ENCODE measurements at places on chromosomes 7 and 10.

- no peak for DNase-seq
Measured at GRCh38 chr7:96084881-96085553, 236.9 kb downstream of the SLC25A13 start.

GRCh38 chr7:106450716-106451115, 165.9 kb upstream of the NAMPT start:
- DNase-seq = no peak

DNA sequence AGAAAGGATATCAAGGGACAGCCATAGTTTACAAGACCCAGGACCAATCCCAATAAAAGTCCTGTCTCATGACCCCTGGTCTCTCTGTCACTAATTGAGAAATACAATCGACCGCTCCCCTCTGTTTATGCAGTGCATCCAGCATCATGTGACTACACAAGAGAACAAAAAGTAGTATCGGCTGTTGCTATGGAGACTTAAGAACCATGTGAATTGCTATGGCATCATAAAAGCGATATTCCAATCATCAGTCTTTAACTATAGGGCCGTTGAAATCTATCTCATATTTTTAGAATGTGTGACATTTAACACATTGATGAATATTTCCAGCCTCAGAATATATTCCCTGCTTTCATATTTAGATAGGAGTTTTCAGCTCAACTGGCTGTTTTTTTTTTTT, 139.3 kb downstream of the FRMD4A start:
- DNase-seq = no peak

DNA sequence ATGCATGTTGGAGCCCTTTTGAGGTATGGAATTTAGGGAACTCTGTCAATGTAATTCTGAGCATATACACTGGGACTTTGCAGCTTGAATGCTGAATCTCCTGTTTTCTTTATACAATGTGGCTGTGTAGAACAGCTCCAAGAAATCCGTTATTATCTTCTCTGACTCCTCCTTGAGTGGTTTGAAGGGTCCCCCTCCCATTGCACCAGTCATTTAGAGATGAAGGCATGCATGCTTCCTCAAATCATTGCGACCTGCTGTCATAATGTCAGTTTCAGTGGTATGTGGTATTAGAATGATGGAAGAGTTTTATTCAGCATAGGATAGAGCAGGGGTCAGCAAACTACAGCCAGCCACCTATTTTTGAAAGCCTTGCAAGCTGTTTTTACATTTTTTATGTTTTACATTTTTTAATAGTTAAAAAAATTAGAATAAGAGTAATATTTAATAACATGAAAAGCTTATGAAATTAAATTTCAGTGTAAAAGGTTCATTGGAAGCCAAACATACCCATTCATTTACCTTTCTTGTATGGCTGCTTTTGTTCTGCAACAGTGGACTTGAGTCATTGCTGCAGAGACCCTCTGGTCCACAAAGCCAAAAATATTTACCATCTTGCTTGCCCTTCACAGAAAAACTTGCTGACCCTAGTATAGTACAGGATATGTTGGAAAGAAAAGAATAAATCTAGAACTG, 8.1 kb downstream of the STK17A start:
- DNase-seq = no peak

DNA sequence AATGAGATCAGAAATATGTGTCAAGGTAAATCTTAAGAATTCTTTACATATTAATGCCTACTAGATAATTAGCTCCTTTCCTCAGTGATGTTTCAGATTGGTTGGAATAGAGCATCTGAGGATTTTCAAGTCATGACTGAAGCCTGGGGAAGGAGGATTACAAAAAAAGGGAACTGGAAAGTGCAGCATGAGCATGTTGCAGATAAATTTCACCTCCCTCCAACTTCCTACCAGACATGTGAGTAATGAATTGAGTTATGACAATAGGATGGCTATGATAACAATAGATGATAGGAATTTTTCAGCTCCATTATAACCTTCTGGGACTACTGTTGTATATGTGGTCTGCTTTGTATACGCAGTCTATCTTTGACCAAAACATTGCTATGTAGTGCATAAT, 104.2 kb upstream of the RAB18 start:
- no peak for DNase-seq

DNA sequence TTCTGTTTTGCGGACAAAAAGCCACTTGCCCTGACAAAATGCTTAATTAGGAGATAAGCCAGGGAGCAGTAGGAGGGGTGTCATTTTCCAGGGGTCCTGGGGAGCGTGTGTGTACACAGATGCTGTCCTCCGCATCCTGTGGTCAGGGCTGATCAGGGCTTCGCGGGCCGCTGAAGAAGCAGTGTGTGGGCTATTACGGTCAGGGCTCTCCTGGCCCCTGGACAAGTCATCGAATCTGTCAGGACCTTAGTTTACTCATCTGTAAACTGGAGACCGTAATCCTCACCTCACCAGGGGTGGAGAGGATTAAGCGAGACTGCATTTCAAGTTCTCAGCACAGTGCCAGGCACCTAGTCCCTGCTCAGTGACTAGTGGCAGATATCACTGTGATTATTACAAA, 26.0 kb upstream of the MXI1 start:
- no peak for DNase-seq
